ENCODE measurements at places on chromosomes 6 and 20.

- no peak for DNase-seq
Measured at GRCh38 chr6:34539181-34539580, 16.9 kb downstream of the SPDEF start.

DNA sequence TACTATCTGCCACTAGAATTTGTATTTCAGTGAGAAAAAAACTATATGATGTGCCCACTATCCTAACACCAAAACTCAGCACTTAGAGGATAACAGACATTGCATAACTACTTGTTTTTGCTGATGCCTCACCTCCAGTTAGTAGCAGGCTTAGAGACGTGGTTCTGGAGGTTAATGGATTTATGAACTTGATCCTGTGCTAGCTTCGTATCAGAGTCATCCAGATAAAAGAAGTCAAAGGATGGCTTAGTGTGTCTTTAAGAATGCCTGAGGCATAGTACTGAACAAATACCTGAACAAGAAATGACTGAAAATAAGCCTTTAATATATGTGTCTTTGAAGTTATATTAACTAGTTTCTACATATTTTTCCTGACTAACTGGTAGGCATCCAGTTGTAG, 414.9 kb upstream of the PTCHD4 start:
- no peak for DNase-seq

DNA sequence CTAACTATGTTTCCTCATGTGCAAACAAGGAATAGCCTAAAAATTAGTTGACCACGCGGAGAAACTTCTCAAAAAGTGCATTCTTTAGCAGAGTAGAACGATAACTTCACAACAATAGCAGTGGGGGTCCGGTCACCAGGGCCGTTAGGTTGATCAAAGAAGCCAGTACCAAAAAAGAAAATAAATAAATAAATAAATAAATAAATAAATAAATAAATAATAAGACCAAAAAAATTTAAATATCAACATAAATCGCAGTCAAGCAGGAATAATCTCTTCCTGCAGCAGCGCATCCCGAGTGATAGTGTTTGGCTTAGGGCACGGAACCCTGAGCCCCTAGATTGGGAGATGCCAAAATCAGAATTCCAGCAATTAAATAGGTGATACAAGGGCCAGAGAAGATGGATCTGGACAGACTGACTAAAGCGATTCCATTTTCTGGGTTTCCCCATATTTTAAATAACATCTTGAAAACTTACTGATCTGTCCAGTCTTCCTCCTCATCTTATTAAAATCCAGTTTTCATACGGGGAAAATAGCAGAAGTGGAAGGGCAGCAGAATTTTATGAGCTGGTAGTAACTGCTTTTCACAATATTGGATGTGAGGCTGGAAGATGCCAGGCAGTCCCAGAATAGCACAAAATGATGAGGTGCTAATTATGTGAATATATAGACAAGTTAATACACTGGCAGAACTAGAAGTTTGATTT, 4.4 kb upstream of the OLIG3 start:
- no peak for DNase-seq

DNA sequence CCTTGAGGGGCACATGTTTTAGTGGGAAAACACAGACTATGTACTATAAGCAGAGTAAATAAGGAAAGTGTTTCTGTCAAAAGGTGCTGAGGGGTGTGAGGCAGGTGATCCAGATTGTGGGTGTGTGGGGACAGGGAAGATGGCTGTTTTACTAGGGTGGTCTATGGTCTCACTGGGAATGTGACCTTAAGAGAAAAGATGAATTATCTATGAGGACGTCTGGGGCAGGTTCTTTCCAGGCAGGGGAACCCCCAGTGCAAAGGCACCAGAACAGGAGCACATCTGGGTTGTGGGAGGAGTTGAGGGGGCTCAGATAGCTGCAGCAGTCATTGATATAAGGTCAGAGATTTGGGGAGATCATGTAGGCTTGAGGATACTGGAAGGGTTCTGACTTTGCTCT, 18.2 kb upstream of the POLR1H start:
- DNase-seq: no peak

DNA sequence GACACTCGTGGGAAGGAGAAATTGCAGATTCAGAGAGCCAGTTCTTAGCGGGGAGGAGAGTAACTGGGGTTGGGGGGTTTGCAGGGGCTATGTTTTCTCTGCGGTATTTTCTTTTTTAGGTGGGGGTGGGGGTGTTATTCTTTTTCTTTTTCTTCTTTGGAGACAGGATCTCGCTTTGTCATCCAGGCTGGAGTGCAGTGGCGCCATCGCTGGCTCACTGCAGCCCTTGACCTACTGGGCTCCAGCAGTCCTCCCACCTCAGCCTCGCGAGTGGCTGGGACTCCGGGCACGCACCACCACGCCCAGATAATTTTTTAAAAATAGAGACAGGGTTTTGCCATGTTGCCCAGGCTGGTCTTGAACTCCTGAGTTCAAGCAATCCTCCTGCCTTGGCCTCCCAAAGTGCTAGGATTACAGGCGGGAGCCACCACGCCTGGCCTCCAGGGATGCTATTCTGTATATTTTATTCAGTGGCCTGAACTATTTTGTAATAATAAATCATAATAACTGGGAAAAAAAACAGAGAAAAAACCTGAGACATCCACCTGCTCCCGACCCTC, 57.3 kb downstream of the UBE2V1 start:
- DNase-seq: no peak

DNA sequence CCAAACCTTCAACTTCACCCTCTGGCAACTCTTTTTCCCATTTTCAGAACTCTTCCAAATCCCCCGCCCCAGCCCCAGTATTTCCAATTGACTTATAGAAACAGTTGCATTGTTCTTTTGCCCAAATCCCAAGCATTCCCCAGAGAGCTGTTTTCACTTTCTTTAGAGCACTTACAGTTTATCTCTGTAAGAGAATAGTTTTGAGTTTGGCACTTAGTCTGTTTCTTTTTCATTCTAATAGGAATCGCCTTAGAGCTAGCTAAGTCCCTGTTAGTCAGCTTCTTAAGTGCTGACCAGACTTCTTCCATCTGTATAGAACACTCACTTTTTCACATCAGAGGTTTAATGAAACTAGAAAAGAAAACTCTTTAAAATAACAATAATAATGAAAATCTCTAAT, 374.2 kb upstream of the FLRT3 start:
- no peak for DNase-seq

- no peak for DNase-seq
Measured at GRCh38 chr6:124956018-124956417, 6.2 kb upstream of the RNF217 start.

- DNase-seq: no peak
Measured at GRCh38 chr6:56890683-56891429, 64.1 kb upstream of the BEND6 start.

DNA sequence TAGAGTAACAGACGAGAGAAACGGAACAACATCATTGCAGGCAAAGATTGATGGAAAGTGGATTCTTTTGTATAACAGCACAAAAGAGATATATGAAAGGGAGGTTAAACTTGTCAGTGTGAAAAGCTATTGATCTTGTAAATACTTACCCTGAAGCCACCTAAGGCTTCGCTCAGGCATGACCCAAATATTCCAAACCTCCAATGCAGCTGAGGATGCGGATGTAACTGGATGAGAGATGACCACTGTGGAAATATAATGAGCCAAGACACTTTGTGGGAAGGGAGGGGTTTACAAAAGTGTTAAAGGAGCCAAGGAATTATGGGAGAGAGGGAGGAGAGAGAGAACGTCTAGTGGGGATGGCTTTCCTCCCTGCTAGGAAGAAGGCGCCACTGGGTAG, 112.0 kb downstream of the DOK5 start:
- no peak for DNase-seq

GRCh38 chr6:25966711-25967110, 4.1 kb downstream of the TRIM38 start:
- DNase-seq: no peak

GRCh38 chr6:35168461-35168861, 27.3 kb upstream of the TCP11 start:
- no peak for DNase-seq

- DNase-seq: no peak
Measured at GRCh38 chr6:125528621-125529041, 220.8 kb upstream of the HEY2 start.

DNA sequence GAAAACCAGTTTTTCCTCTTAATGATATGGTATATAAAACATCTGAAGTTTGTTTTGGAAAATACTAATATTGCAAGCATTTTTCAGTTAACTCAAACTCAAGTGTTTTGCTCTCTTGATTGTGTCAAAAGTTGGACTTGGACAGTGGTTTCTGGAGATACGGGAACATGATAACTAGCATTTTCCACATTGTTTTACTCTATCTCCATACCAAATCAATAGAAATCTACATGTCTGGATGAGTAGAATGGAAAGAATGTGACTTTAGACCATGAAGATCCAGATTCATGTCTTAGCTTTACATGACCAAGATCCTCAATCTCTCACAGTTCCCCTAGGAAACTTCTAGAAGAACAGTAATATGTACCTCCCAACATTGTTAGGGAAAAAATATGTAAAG, 22.2 kb upstream of the FBXO30 start:
- DNase-seq: no peak

- DNase-seq: no peak
Measured at GRCh38 chr6:2823104-2823850, 18.4 kb downstream of the SERPINB1 start.

DNA sequence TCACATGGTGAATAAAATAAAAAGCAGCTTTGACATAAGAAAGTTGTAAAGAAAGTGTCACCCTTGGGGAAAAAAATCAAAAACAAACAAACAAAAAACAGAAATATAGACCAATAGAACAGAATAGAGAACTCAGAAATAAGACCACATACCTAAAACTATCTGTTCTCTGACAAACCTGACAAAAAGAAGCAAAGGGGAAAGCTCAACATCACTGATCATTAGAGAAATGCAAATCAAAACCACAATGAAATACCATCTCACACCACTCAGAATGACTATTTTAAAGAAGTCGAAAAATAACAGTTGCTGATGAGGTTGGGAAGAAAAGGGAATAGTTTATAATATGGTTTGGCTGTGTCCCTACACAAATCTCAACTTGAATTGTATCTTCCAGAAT, 159.1 kb downstream of the TINAG start:
- DNase-seq: no peak

- DNase-seq: no peak
Measured at GRCh38 chr20:33472868-33473435, 16.9 kb upstream of the CBFA2T2 start.

DNA sequence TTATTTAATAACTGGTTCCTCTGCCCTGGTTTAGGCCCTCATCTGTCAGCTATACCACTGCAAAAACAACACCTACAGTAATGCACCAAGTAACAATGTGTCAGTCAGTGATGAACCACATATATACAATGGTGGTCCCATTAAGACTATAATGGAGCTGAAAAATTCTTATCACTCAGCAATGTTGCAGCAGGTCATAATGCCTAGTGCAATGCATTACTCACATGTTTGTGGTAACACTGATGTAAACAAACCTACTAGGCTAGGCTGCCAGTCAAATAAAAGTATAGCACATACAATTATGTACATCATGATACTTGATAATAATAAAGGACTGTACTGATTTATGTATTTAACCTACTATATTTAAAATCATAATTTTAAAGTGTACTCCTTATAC, 31.3 kb downstream of the RARS2 start:
- DNase-seq: no peak

- DNase-seq: no peak
Measured at GRCh38 chr6:9783567-9783966, 631.3 kb downstream of the TFAP2A start.
